ENCODE measurements at places on chromosomes 4 and X.

DNA sequence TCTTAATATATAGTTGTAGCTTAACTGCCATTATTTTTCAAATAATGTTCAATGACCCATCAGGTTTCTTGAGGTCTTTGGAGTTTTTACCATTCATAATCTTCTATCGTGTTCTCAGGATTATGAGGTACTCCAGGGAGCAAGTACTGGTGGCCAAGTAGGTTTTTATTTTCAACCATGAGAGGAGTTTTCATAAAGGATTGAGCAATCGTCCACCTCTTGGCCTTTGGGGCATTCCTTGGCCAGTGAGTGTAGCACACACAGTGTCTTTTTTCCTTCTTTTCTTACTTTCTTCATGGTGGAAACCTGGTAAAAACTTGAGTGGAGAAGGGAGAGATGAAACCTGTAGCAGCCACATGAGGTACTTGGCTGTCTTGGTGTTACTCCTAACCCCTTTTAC lies 567.0 kb upstream of the NR3C2 start:
- DNase-seq, result no peak

GRCh38 chr4:48315728-48316630 lies 25.4 kb upstream of the SLAIN2 start:
- peak; percentile 34 for DNase-seq

GRCh38 chrX:97529536-97530200 lies 646.0 kb downstream of the RPA4 start:
- DNase-seq, result no peak

GRCh38 chr4:139624441-139625092 lies 41.1 kb upstream of the MGST2 start:
- DNase-seq, result no peak

GRCh38 chr4:64781737-64782326 lies 372.6 kb upstream of the TECRL start:
- DNase-seq, result no peak

DNA sequence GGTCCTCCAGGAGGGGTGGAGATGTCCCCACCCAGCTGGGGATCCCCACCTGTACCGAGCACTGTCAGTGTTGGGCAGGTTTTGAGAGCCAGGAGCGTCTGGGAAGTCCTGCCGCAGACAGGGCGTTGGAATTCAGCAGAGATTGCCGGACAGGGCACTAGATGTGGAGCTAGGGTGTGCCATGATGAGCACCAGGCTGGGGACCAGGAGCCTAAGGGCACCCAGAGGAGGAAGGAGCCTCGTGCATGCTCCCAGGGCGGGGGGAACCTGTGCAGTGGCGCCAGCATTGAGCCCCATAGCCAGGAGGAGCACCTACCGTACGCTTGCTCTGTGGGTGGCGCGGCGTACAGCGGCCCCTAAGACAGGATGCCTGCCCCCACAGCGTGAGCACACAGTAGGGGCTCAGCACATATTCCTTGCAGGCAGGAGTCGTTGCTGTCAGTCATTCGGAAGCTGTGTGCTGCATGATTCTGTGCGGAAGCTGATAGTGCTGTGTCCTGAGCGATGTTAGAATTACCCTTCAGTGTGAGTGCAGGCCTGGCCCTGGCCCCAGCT lies 18.8 kb upstream of the TADA2B start:
- DNase-seq, result no peak

DNA sequence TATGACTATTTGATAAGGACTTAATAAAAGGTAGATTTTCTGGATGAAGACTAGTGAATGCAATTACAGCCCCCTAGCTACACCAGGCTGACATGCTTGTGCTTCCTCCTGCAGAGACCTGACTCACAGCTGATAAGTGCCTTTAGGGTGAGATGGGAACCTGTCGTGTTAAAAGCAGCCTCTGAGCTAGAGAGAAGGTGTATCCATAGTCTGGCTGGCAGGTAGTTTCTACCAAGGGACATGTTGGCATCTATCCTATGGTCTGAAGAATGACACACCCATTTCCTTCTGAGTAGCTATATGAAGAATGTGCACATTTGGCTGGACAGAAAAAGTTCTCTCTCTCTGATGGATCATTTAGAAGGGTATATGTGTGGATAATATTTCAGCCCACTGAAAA lies 64.1 kb downstream of the PARM1 start:
- DNase-seq, result no peak

DNA sequence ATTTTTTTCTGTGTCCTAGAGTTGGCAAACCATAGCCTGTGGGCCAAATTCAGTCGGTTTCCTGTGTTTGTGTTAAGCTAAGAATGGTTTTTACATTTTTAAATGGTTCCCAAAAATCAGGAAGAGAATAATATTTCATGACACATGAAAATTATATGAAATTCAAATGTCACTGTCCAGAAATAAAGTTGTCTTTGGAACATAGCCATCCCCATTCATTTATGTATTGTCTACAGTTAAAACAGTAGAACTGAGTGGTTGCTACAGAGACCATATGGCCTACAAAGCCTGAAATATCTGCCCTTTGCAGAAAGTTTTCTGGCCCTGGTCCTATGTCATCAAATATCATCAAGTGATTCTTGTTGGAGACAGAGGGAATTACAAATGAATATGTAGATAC lies 15.5 kb downstream of the FRMPD4 start:
- DNase-seq, result no peak

- DNase-seq, result no peak
These were observed 30.9 kb upstream of the INTS6L start for GRCh38 chrX:135489542-135489941.

DNA sequence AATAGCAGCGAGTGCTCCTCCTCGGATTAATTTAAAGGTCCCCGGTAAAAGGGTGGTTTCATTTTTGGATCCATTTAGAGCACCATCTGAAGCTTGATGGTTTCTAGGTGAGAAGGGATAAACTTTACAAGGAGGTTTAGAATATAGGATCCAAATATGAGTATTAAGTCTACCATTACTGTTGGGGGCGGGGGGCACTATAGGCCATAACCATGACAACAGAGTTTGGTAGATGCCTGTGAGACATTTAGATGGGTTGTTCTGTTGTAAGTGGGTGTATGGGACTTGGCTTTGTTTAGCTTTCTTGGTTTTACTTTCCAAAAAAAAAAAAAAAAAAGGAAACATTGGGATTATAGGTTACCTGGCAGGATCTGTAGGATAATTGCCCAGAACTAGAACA lies 92.7 kb downstream of the TENT5D start:
- DNase-seq, result no peak

DNA sequence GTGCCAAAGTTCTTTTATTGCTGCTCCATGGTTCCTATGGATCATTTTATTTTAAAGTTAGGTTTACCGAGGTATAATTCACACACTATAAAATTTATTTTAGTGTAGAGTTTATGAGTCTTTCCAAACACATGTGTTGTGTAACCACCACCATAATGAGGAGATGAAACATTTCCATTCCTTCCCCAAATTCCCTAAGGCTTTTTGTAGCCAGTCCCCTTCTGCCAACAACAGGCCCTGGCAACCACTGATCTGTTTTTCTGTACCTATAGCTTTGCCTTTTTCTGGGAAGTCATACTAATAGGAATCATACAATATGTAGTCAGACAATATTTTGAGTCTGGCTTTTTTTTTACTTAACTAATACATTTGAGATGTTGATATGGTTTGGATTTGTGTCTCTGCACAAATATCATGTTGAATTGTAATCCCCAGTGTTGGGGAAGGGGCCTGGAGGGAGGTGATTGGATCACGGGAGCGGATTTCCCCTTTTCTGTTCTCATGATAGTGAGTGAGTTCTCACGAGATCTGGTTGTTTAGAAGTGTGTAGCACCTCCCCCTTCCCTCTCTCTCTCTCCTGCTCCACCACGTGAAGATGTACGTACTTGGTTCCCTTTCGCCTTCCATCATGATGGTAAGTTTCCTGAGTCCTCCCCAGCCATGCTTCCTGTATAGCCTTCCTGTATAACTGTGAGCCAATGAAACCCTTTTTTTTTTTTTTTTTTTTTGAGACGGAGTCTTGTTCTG lies 59.6 kb upstream of the DHX15 start:
- DNase-seq, result no peak

GRCh38 chrX:35919536-35920309 lies at the start of gene CFAP47:
Gene CFAP47 (plus strand): TSS chrX:35919734. CDS start chrX:35919800, 66 bp downstream.
- DNase-seq, result no peak

DNA sequence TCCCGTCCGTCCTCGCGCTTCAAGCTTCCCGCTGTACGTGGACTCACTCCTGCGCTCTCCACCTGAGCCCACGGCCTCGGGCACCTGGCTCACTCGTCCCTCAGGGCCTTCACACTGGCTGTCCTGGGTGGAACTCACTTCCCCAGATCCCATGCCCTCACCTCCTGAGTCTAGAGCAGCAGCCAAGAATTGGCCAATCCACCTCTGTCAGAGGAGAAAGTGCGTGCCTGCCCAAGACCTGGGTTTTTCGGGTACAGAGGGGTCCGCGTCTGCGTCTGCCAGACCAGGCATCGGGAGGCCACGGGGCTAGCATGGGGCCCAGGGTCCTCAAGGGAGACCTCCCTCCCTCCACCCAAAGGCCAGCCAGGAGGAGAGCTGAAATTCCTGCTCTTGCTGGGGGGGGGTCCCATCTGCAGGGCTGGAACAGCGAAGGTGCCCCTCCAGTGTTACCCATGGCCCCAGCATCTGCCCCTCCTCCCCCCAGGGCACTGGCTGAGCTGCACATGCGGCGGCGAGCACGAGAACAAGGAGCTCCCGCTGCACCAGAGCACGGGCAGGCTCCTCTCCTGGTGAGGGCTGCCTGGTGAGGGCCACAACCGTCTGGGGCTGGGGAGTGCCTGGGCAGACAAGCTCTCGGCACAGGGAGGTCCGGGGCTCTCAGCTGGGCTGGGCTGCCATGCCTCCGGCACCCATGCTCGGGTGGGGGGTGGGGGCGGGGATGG lies 47.5 kb downstream of the FAM53A start:
- DNase-seq, result no peak

DNA sequence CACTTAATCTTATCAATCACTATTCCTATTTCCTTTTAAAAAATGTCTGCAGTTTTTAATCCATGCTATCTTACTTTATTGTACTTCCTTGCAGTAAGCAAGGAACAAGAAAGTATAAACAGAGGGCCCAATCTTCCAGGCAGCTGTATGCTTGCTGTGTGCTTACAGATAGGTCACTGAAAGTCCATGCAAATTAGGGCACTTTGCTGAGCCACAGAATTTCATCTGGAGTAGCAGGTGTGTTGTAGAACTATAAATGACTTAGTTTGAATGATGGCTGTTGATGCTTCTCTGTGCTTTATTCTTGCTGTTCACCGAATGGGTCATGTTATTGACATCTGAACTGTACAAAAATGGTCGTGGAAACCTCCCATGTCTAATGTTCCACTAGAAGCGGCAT lies 154.6 kb downstream of the ATOH1 start:
- no peak for DNase-seq

DNA sequence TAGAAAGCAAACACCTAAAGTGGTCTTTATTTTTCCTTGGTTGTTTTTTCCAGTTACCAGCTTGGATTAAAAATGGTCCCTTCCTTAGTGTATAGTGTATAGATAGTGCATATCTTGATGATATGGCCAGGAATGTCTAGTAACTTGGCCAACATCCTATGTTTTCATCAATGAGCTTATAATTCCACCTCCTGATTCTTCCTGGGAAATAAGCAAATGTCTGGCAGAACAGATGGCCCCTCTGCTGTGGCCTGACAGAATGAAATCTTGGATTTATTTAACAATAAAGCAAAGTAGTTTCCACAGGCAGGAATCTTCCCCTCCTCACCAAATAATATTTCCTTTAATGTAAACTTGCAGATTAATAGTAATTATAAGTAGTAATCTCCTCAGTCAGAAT lies 6.1 kb downstream of the SCARB2 start:
- DNase-seq, result no peak

DNA sequence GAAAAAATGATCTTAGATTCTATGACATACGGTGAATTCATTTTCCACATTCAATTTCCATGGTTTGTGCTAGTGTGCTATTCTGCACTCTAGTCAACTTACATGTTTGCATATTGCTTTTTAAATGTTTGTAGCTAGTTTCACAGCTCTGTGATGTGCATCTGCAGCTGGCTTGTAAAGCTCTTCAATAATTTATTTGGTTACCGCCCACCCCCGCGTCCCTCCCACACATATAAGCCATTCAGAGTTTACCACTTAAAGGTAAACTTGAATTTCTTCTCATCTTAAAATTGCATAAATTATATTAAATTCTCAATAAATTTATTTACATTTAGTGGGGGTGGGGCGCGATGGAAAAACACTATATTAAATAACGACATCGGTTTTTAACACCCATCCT lies 291 bp upstream of the NBDY start:
- peak; percentile 7 for DNase-seq

DNA sequence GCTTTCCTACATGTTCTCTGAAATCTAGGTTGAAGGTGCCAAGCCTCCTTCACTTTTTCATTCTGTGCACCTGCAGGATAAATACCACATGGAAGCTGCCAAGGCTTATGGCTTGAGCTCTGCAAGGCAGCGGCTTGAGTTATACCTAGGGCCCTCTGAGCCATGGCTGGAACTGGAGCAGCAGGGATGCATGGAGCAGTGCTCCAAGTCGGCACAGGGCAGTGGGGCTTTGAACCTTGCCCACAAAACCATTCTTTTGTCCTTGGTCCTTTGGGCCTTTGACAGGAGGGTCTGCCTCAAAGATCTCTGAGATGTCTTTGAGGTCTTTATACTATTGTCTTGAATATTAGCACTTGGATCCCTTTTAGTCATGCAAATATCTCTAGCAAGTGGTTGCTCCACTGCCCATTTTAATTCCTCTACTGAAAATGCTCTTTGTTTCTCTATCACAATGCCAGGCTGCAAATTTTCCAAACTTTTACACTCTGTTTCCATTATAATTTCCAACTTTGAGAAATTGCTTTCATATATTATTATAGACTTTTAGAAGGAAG lies 536.2 kb upstream of the KLHL4 start:
- no peak for DNase-seq

GRCh38 chr4:11468901-11469300 lies 40.2 kb upstream of the HS3ST1 start:
- DNase-seq, result no peak

DNA sequence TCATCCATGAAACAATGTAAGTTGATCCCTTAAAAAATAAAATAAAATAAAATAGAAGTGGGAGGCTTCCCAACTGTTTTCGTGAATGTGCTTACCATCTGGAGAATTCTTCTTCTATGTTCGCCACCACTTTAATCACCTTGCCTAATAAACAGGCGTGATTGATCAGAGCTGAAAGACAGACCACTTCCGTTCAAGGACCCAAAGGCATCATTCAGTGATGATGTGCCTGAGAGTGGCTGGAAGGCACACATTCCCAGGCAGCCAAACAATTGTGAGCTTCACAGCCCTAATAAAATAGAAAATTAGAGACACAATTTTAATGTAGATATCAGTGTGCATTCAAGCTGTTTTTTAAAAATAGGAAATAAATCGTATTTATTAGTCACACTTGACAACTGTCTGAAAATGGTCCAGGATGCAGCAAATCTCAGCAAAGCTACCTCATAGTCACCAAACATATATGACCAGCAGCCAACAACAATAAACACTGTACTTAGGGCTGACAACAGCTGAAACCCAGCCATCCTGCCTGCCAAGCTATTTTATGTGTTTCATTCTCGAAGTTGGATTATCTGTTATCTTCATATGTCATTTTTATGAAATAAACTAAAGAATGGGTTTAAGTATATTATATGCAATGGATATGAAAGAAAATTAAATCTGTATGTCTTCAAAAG lies 163.2 kb upstream of the FAM9B start:
- DNase-seq, result no peak
